ENCODE measurements at places on chromosomes 13 and 19.

- no peak for DNase-seq
These were observed 840 bp upstream of the LILRA4 start for GRCh38 chr19:54339646-54340358.

- no peak for DNase-seq
These were observed 538 bp downstream of the B3GNT3 start for GRCh38 chr19:17795495-17795856.

- DNase-seq: peak; percentile 83
These were observed 10.7 kb upstream of the CEACAM3 start for GRCh38 chr19:41785653-41786052.

DNA sequence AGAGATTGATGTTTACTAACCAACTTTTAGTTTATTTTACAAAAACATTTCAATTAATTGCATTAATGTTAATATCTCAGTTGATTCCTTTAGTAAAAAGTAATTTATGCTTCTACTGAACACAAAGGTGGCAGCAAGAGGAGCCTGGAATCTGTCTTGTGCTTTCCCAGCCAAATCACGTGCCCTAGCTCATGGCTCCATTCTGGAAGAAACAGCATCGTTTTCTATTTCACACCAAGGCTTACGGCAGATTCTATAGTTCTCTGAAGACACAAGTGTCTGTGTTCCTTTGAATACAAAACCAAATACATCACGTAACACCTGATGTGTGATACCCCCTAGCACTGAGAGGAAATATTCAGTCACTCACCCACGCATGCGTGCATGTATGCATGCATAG, 346.1 kb upstream of the MIR17HG start:
- no peak for DNase-seq

GRCh38 chr13:109244566-109244965, 541.8 kb downstream of the IRS2 start:
- DNase-seq: no peak

DNA sequence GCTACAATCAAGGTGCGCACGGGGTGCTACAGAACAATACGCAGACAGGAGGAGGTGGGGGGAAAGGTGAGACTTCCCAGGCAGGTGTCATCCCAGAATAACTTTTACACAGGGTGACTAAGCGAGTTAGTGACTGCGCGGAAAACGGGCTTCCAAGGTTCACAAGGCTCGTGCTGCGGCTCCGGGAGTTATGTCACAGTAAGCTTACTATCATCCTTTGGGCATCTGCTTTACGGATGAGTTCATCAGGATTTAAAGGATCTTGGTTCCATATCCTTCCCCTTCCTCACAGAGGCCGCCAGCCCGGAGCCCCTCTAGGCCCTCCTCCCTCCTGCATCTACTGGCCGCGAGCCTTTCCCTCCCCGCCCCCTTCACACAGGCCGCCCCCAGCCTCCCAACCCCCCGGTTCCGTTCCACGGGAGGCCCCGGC, 474 bp upstream of the IFT88 start:
- DNase-seq: no peak

DNA sequence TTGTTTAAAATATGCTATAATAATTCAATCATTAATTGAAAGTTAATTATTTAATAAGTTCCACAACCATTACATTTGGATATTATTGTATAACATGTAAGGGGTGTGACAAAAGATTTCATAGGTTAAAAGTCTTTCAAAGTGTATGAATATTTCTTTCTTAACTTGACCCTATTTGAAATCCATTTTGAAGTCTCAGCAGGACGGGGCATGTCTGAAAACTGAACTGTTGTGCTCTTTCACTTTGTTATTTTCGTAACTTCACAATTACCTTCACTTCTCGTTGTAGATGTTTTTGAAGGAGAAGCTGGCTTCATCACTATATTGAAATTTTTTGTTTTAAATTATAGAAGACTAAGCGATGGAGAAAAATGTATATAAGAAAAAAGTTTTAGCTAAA, 1775.7 kb downstream of the PCDH9 start:
- DNase-seq: no peak

DNA sequence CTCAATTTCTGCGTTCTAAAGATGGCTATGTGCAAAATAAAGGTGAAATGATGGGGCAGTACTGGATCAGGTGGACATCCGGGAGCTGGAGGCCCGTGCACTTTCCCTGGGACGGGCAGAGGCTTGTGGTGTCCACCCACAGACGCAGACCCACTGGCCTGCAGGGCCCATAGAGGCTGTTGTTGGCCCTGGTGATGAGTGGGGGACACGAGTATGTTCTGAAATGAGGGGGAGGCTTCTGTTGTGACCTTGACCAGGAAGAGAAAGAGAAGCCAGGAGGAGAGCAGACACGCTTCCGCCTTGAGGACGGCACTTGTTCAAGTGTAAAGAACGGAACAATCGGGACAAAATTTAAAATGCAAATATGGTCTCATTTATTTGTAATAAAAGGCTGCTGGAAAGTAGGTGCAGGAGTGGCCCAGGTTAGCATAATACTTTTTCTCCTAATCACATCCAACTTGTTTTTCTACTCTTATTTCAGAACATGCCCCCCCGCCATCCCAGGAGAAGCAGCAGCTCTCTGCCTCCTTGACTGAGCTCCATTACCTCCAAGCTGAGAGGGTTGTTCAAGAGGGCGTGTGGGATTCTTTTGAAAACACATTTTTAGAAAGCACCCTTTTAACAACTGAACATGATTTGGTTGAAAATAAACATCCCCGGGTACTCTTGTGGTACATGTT, 27.1 kb downstream of the ATP11A start:
- DNase-seq: no peak

GRCh38 chr19:34904664-34905527, 21.8 kb upstream of the ZNF30 start:
- no peak for DNase-seq

DNA sequence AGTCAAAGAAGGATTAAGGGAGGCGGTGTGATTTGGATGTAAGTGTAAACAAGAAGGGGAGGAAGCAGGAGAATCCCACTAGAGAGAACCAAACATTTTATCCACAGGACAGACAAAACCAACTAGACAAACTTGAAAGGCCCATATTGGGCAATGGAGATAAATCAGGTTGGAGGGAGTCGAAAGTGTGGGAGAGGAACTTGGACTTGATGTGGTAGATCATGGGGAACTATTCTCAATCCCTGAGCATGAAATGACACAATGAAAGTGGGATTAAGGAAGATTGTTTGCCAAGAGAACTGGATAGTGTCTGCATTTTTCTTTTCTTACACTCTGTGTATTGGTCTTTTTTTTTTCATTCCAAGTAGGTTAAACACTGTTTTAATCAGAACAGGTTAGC, 17.9 kb downstream of the GPR183 start:
- no peak for DNase-seq

GRCh38 chr13:41654796-41655195, 197.4 kb downstream of the RGCC start:
- no peak for DNase-seq

DNA sequence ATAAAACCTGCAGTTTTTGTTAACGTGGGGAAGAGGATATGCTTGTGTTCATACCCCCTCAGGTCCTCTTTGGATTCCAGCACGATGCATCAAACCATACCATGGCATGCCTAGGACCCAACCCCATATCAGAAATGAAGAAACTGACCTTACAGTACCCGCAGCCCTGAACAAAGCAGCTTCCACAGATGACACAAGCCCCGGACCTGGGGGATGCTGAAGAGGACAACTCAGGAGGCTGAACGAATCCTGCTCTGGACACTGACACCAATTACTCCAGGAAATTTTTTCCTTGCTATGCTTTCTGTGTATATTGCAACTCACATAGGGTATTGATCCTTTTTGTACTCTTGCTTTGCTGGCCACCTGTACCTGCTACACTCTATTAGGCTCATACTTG, 129.6 kb downstream of the ZNF675 start:
- no peak for DNase-seq

DNA sequence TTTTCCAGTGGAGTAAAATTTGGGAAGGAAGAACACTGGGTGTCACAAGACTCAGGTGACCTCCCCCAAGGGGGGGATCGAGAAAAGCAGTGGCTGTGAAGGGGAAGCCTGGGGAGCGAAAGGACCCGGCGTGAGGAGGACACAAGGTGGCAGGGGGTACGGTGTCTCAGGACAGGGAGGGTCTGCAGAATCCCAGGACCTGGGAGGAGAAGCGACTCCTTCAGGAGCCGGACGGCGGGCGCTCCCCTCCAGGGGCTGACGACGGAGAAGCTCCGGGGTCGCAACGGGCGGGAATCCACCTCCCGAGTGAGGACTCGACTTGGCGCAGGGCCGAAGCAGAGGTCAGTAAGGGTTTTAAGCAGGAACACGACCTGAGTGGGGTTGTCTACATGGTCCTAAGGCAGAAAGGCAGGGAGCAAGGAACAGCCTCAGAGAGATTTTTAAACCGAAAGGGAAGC, 529 bp downstream of the ZNF836 start:
- no peak for DNase-seq

- no peak for DNase-seq
These were observed 8.5 kb upstream of the TMPRSS9 start for GRCh38 chr19:2351591-2351990.

DNA sequence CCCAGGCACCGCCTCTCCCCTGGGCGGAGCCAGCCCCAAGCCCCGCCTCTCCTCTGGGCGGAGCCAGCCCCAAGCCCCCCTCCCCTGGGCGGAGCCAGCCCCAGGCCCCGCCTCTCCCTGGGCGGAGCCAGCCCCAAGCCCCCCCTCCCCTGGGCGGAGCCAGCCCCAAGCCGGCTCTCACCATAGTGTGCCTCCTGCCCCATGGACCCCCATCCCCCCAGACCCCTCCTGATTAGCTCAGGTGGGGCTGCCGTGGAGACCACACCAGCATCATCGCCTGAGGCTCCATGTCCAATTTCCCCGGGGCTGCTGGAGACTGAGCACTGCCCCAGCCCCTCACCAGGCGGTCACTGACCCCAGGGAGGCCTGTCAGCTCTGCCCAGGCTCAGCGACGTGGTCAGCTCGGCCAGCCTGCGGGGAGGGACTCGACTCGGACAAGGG, 4.2 kb upstream of the MADCAM1 start:
- DNase-seq: peak; percentile 51

DNA sequence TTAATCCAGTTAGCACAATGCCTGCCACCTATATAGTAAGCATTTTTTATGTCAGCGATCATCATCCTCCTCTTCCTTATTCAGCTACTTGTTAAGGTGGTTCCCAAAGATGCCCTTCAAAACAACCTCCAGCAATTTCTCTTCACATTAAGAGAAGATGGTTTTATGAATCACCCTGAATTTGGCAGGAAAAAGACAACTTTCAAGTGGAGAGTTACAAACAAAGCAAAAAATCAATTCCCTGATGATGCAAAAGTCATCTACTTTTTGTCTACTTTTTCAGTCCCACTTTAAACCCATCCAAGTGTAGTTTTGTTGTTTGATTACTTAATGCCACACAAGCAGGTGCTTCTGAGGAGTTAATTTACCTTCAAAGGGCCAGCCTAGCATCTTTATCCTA, 139.1 kb upstream of the SERP2 start:
- DNase-seq: no peak

GRCh38 chr13:95343944-95344343, 42.7 kb upstream of the ABCC4 start:
- DNase-seq: no peak

- no peak for DNase-seq
These were observed 279.2 kb downstream of the DACH1 start for GRCh38 chr13:71587817-71588216.

DNA sequence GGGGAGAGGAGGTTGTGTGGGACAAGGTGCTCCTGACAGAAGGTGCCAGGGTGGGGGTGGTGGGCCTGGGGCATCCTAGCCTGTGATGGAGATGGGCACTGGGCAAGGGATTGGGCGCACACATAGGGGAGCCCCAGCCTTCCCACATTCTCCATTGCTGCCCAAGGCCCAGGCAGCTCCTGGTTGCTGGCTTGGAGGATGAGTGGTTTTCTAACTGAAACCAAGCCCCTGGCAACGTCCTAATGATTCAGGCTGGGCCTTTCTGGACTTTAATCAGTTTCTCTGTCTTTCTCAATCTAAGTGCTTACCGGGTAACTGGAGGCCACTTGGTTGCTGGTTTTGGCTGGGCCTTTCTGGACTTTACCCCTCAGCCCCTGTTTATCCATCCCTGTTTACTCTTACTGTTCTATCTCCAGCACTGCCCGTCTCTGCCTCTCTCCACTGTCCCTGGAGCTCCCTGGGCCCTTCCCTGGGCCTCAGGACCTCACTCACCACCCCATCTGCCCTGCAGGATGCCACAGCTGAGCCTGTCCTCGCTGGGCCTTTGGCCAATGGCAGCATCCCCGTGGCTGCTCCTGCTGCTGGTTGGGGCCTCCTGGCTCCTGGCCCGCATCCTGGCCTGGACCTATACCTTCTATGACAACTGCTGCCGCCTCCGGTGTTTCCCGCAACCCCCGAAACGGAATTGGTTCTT, 354 bp downstream of the CYP4F3 start:
- no peak for DNase-seq

GRCh38 chr19:28633319-28634018, 579.5 kb downstream of the UQCRFS1 start:
- DNase-seq: no peak

GRCh38 chr13:95784161-95784899, 107.4 kb downstream of the DNAJC3 start:
- DNase-seq: no peak

GRCh38 chr13:93889430-93889951, 590.0 kb downstream of the DCT start:
- no peak for DNase-seq

GRCh38 chr13:30832845-30833332, 73.2 kb upstream of the MEDAG start:
- no peak for DNase-seq

DNA sequence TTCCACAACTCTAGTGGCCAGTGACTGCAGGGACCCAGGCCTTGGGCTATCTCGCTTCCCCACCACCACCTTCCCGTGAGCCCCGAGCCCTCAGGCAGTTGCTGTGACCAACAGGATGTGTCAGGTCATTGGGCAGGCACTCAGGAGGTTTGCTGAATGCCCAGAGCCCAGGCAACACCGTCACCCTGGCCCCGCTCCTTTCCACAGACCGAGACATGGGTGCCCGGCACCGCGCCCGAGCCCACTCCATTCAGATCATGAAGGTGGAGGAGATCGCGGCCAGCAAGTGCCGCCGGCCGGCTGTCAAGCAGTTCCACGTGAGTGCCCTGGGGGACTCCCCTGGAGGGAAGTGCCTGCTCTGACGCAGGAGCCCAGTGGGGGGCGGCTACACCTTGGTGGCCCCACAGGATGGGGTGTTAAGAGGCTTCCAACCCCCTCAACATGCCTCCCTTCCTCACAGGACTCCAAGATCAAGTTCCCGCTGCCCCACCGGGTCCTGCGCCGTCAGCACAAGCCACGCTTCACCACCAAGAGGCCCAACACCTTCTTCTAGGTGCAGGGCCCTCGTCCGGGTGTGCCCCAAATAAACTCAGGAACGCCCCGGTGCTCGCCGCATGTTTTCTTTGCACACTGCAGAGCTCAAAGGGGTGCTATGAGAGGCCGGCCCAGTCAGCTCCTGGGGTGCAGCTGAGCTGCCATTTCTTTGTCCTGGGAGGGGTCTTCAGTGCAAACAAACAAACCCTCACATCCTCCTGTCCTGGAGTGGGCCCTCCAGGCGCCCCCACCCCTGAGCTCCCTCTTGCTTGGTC, 3.2 kb downstream of the RPL18A start:
- no peak for DNase-seq

- DNase-seq: no peak
These were observed 15.1 kb upstream of the DPP9 start for GRCh38 chr19:4738734-4739133.

Data from stimulated activated naive CD4-positive, alpha-beta T cell (primary cell).